ENCODE measurements at places on chromosomes 1 and 21.
A peak's percentile ranks its signal among the peaks of the same experiment; 100 is the strongest.

DNA sequence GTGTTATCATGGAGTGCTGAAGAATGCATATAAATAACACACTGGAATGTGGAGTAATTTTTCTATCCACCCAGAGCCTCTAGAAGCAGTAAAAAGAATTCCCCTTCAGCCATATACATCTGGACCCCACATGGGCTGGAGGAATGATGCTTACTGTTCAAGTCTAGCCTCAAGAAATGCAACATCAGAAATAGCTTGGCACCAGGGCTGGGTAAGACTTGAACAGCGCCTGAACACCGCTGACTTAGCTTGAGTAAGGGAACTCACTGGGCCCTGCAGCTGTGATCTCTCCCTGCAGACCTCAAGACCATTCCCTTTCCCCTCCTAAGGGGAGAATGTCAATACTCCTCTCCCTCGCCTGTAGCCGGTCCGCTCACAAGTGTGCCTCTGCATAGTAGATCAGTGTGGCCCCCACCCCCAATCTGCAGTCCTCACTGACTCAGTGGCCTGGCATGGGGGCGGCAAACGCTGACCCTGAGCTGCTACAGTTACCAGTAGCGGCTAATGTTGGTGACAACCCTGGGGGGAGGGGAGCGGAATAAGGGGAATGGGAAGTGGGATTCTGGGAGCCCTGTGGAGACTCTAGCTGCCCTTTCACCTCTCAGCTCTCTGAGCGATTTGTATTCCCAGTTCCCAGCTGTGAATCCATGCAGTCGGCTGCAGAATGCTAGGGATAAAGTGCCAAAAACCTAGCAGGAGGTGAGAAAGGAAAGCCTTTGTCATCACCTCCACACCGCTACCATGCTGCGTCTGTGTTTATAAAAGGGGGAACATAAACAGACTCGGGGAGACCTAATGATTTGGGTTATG lies 483.9 kb downstream of the DISC1 start:
- peak; percentile 98 for DNase-seq

DNA sequence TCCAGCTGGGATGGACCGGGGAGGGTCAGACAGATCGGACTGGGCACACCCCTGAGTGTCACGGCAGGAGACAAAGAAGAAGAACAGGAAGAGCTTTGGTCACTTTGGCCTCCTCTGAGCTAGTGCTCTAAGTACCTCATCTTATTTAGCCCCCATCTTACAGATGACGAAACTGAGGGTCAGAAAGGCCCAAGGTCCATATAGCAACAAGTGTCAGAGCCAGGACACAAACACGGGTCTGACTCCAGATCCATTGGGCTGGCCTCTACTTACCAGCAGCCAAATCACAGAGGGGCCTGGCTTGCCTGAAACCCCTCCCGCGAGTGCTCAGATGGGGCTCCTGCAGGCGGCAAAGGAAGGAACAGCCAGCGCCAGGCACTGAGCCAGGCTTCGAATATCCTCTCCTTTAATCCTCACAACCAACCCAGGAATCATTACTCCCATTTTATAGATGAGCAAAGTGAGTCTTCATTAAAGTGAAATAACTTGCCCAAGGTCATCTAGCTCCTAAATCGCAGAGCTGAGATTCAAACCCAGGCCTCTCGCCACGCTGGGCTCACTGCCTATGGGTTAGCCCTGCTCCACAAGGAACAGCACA lies 25.7 kb upstream of the SELENON start:
- no peak for DNase-seq

- DNase-seq: no peak
These were observed 48.2 kb upstream of the RCC1 start for GRCh38 chr1:28457678-28458077.

DNA sequence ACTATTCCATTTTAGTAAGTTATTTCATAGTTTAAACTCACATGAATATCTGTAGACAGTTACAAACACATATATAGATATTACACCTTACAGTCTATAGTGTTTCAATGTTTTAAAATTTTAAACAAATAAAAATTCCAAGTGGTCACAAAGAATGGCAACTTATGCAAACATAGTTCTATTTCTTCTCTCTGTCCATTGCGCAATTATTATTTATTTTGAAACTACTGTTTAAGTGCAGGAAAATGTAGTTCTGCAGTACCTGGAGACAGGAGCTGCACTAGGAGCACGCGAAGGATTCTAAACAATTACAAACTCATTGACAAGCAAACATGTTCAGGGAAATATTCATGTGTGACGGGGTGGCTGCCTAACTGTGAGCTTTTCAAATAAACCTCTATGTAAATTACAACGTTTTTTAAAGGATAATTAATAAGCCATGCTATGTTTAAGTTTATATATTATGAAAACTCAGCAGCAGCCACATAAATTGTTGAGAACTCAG lies 312.0 kb upstream of the DUSP10 start:
- no peak for DNase-seq

- peak; percentile 42 for DNase-seq
These were observed 11.0 kb downstream of the YIPF1 start for GRCh38 chr1:53878492-53879105.

Measured in fibroblast of skin of back (primary cell).